ENCODE measurements at places on chromosomes 4 and X.

DNA sequence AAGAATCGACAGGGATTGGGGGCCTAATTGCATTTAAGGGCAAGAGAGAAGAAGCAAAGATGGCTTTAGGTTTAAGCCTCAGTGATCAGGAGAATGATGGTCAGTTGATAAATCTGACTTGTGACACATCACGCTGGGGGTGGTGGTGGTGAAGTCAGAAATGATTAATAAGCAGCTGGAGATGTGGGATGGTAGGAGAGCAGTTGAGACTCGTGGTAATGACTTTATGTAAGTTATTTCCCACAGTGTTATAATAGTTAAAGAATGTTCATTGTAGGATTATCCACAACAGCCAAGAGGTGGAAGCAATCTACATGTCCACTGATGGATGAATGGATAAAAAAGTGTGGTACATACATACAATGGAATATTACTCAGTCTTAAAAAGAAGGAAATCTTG lies 178.9 kb upstream of the GPC4 start:
- DNase-seq = no peak

GRCh38 chr4:10123227-10124101 lies 6.9 kb upstream of the WDR1 start:
- peak; percentile 59 for DNase-seq

- DNase-seq = peak; percentile 22
These were observed 141.8 kb downstream of the SMIM20 start for GRCh38 chr4:26055855-26056254.

GRCh38 chr4:155411546-155411945 lies 34.8 kb upstream of the MAP9 start:
- DNase-seq = no peak

GRCh38 chrX:14022019-14022418 lies 7.7 kb downstream of the GEMIN8 start:
- DNase-seq = no peak

DNA sequence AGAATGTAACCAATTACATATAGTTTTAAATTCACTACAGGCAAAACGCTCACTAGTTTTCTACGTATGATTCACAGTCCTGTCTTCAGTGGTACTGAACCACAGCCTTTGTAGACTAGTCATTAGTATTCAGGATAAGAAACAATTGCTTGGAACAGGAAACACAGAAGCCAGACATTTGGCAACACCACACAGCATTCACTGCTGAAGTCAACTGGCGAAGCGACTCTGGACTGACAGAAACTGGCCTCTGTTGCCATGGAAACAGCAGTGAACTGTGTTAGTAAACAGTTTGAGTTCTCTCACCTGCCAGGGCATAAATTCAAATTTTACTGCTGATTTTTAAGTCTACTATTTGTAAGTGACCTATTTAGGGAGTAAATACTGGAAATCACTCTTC lies 57.6 kb downstream of the MAPK10 start:
- peak; percentile 92 for DNase-seq

- no peak for DNase-seq
These were observed 2.3 kb upstream of the XPNPEP2 start for GRCh38 chrX:129736491-129736890.

- DNase-seq = no peak
These were observed 57.2 kb upstream of the PUDP start for GRCh38 chrX:7205037-7205577.

- DNase-seq = no peak
These were observed 96.8 kb downstream of the GC start for GRCh38 chr4:71687056-71687455.

DNA sequence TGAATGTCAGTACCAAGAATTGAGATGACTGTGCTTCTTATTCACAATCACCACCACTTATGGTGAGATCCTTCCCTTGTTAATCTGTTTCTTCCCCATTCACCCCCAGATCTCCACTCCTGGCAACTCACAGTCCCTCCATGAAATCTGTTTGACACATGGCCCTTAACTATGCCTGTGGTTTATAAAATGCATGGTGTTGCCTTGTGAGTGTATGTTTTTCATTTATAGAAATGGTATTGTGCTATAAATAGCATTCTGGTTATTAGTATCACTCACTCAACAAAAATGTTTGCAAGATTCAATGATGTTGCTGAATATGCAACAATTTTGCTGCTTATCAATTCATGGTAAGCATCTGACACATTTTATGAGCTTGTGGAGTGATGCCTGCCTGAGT lies 131.0 kb downstream of the PRKX start:
- no peak for DNase-seq

GRCh38 chr4:74159143-74159709 lies 1.3 kb downstream of the MTHFD2L start:
- DNase-seq = no peak

- DNase-seq = peak; percentile 38
These were observed 1.1 kb downstream of the LAGE3 start for GRCh38 chrX:154477891-154478477.

DNA sequence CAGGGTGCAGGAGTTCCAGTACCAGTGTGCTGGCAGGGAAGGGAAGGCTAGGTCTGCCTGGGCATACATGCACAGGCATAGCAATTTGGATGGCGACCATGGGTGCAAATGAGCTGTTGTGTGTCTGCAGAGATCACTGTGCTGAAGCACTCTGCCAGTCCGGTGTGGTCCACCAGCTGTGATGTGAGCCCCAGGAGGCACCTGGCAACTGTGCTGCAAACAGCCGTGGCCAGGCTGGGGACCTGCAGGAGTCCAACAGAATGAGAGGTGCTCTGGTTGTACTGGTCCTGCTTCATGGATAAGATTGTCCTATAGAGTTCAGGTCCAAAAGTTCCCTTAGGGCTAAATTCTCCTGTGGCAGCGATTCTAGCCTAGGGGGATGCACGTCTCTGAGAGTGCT lies 6.1 kb downstream of the FAM47A start:
- DNase-seq = no peak

Measured in DMS53 (cell line).